Fibroblast of the aortic adventitia (primary cell): ENCODE measurements at places on chromosomes 3 and 15.

DNA sequence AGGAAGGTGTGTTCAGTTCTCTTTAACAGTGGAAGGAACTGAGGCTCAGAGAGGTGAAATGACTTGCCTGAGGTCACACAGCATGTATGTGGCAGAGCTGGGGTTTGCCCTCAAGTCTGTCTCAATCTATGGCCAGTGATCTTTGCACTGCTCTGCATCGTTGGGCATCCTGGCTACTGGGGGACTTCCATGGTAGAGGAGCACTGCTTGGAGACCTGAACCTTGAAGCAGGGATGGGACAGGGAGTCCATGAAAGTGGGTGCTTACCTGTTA is 2.0 kb downstream of the CORO2B start:
- DNase-seq, result no peak

DNA sequence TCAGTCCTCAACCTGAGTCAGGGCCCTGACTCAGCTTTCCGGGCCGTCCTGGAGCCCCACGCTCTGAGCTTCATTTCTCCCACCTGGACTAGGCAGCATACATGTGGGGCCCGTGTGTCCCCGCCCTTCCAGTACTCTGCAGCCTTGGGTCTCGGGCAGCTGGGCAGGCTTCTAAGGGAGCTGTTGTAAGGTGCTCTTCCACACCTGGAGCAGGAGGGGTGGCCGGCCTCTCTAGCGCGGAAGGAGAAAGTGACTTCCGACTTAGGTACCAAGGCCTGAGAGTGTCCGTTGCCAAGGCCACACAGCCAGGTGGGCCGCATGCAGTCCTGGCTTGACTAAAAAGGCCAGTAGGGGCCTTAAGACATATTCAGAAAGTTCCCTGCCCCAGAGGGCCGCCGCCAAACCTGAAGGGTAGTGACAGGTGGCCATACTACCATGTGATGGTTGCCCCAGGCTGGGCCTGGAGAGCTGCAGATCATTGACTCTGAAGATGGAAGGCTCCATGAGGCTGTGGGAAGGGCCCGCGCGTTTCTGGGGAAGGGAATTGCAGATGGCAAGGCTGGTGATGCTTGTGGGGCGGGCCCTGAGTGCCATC is 9.4 kb upstream of the SEMA3B start:
- no peak for DNase-seq

- no peak for DNase-seq
These were observed 19.0 kb downstream of the SPATA12 start for GRCh38 chr3:57079474-57079831.

DNA sequence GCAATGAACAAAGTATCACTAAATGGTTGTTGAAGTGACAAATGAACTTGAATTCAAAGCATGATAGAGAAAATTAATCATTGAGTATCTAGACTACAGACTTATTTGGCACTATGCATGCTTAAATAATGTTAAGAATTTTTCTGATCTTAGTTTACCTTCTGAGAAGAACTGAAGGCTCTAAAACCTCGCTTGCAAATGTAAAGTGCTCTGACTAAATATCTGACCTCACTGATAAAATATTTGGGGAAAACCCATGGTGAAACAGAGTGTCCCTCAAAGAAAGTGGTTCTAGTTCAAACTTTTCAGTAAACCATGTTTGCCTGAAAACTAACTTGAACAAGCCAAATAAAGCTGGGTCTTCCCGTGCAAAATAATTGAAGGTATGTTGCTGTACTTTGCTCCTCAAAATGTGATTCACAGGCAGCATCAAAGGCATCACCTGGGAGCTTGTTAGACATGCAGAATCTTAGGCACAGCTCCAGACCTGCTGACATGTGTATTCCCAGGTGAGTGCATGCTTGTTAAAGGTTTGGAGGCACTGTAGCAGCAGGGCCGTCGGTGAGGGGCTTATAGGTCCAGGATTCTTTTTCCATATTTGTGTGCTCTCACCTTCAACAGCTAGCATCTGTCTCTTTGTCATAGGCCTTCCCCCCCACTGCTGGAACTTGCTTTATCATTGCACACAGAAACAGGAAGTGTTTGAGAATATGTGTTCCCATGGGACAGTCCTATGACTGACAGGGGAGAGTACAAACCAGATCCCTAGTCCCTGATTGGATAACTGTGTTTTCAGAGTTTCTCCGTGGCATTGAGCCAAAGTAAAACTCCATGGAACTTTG is 524.2 kb upstream of the LMCD1 start:
- DNase-seq, result no peak

GRCh38 chr15:89328398-89329254 is 6.0 kb downstream of the POLG start:
- DNase-seq, result no peak

GRCh38 chr3:107833043-107833442 is 257.8 kb downstream of the CD47 start:
- no peak for DNase-seq

DNA sequence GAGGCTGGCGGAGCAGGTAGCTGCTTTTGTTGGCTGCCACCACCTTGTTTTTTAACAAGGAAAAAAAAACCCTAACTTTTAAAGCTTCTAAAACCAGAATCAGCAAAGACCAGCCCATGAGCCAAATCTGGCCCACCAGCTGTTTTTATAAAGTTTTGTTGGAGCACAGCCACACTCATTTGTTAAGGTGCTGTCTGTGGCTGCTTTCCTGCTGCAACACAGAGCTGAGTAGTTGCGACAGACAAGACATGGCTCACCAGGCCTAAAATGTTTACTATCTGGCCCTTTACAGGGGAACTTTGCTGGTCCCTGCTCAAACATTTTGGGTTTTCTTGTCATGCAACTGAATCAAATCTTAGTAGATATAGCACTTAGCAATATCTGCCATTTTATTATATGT is 18.9 kb downstream of the EFCAB12 start:
- DNase-seq, result peak; percentile 83
